ENCODE measurements at places on chromosomes 7 and 10.

DNA sequence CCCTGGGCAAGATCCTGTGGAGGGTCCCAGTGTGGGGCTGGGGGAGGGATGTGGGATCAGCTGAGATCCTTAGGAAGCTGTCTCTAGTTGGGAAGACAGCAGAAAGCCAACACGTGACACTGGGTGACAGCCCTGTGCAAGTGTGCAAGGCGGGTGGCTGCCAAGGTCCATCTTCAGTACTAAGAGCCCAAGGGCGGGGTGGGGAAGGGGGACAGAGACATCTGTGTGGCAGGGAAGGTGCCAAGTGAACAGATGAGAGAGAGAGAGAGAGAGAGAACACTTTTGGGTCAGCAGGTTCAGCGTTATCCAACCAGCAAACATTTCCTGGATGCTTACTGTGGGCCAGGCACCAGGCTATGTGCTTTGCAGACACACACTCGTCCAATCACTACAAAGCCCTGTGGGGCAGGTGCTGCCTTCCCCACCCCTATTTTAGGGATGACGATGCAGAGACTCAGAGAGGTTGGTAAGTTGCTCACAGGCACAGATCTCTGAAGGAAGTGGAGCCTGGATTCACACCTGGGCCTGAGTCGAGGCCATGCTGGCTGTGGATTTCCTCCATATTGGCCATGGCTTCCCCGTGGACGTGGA lies 135.7 kb downstream of the GRK5 start:
- no peak for DNase-seq

DNA sequence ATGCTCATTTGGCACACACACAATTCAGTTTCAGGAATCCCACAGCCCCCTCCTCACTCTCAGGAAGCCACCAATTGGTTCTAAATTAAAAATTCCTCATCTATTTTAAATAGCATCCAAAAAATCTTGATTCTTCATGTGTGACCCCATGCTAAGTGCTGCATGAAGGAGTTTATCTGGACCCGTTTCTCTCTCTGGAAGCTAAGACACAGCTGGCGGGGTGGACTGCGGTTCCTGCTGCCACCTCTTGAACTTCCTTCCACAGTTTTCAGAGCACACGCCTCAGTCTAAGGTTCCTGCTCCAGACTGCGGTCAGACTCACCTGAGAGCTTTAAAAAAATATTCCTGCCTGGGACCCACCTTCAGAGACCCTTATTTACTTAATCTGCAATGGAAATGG lies 34.5 kb downstream of the LYZL1 start:
- no peak for DNase-seq

DNA sequence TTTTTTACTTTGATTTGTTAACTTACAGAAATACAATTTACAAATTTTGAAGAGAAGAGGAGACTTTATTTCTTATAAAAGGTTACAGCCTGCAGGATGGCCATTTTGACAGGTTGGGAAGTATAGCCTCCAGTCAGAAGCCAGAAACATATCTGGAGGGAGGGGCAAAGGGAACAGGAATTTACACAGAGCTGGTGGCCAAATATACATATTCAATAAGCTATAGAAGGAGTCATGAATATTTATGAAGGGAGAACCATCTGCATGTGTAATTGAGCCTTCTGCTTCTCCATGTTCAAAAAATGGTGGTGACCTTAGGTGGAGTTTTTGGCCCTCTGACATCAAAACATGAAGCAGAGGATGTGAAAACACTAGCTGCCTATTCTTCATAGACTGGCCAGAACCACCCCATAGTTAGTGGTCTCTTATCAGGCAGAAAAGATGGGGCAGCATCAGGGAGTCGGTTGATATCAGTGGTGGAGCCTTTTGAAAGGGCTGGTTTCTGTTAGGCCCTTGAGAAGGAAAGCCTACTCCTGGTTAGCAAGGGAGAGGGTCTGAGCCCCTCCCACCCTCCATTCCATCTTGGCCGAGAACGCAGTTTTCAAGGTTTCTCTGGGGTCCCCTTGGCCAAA lies 57.2 kb downstream of the ENTPD1 start:
- no peak for DNase-seq

GRCh38 chr7:158601090-158601489 lies 13.5 kb upstream of the PTPRN2 start:
- no peak for DNase-seq

- DNase-seq: no peak
Measured at GRCh38 chr10:88913127-88913526, 33.1 kb downstream of the STAMBPL1 start.

- no peak for DNase-seq
Measured at GRCh38 chr7:90677486-90678404, 81.6 kb downstream of the CDK14 start.

DNA sequence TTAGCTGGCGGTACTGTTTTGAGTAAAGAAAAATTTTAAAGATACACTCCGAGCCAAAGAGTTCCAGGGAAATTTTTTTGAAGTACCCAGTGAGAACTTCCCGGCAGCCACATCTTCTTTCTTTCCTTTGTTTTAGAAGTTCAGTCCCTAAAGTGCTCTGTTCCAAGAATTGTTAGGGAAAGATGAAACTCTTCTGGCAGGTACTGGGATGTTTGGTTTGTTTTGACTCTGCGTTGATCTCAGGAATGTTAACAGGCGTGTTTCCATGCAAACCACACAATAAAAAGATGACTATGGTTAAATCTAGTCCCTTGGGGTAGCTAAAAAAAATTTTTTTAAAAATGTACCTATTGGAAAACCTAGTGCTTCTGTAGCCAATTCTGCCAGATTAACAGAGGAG lies 224.7 kb upstream of the PHYHIPL start:
- DNase-seq: no peak

Data from CD4-positive, alpha-beta T cell treated with Interleukin-21 for 1 hour (primary cell).